Stimulated activated CD8-positive, alpha-beta memory T cell treated with anti-CD3 and anti-CD28 coated beads, Interleukin-2, amount 100 ng/mL, for 1 hour (primary cell): ENCODE measurements at places on chromosomes 1 and 21.

- no peak for DNase-seq
These were observed 610 bp downstream of the WDR26 start for GRCh38 chr1:224433701-224434672.

- no peak for DNase-seq
These were observed 27.1 kb downstream of the PKP1 start for GRCh38 chr1:201310251-201310985.

- no peak for DNase-seq
These were observed 17.7 kb downstream of the NENF start for GRCh38 chr1:212450331-212450881.

GRCh38 chr1:55792870-55793269 is 577.7 kb upstream of the USP24 start:
- no peak for DNase-seq

- no peak for DNase-seq
These were observed 2.7 kb upstream of the CCDC27 start for GRCh38 chr1:3749512-3749911.

DNA sequence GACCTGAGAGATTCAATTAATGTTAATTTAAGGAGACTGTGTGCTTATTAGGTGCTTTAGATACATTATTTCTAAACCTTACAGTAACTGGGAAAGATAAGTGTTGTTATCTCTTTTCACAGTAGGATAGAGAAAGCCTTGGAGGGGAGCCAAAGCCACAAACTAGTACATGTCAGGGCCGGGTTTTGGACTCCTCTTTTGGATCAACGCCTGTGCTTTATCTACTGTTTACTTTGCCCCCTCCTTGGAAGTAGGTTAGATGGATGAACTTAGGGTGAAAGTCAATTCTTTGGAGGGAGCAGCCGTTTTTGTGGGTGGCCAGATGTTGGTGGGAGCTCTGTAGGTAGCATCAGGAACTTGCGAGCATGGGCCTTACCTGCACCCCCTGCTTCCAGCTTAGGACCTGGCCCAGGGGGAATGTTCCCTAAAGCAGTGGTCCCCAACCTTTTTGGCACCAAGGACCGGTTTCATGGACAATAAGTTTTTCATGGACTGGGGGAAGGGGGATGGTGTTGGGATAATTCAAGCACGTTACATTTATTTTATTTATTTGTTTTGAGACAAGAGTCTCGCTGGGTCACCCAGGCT is 1.7 kb downstream of the HHAT start:
- DNase-seq: no peak

DNA sequence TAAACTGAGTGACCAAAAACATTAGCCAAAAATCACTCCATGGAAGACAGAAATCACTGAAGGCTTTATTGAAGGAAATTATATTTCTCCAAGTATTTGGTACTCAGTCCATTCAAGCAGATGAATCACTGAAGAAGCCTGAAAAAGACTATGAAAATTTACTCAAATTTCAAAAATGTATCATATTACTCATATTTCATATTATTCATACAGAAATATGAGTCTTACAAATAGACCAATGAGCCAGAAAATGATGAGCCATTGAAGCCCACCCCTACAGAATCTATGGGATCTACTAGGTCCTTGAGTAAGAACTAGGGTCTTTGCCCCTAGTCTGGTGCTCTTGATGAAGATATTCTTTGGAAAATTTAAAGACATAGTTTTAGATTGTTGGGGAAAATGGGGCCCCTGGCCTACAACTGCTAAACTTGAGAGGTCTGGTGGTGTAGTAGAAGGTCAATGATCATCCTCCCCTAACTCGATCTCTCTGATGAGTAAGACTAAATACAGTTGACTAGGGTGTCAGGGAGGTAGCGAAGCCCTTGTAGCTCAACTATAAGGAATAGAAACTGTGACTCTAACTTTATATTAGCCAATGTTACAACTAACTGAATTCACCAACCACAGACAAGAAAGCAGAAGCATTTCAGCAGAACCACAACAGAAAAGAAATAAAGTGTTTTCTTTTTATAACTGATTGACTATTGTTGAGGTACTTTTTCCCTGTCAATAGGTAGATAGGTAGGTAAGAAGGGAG is 81.0 kb downstream of the NOTCH2 start:
- no peak for DNase-seq

DNA sequence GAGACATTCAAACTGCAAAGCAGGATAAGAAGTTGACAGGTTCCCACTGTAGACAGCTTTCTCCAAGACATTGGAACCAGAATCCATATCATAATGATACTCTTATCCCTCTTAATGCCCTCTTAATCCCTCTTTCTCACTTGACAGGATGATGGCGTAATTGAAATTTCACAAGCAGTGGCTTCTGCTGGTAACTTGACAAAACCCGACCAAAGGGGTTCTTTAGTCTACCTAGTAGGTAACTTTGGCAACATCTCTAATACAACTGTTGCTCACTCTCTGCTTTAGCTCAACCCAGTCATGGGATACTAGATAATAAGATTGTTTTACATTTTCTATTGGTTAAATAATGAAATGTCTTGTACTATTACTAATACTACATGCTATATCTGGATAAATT is 34.7 kb downstream of the S100A10 start:
- no peak for DNase-seq

- DNase-seq: no peak
These were observed 165.2 kb downstream of the C1orf94 start for GRCh38 chr1:34341896-34342295.

- DNase-seq: no peak
These were observed 82.6 kb downstream of the OLFML2B start for GRCh38 chr1:161940866-161941591.

DNA sequence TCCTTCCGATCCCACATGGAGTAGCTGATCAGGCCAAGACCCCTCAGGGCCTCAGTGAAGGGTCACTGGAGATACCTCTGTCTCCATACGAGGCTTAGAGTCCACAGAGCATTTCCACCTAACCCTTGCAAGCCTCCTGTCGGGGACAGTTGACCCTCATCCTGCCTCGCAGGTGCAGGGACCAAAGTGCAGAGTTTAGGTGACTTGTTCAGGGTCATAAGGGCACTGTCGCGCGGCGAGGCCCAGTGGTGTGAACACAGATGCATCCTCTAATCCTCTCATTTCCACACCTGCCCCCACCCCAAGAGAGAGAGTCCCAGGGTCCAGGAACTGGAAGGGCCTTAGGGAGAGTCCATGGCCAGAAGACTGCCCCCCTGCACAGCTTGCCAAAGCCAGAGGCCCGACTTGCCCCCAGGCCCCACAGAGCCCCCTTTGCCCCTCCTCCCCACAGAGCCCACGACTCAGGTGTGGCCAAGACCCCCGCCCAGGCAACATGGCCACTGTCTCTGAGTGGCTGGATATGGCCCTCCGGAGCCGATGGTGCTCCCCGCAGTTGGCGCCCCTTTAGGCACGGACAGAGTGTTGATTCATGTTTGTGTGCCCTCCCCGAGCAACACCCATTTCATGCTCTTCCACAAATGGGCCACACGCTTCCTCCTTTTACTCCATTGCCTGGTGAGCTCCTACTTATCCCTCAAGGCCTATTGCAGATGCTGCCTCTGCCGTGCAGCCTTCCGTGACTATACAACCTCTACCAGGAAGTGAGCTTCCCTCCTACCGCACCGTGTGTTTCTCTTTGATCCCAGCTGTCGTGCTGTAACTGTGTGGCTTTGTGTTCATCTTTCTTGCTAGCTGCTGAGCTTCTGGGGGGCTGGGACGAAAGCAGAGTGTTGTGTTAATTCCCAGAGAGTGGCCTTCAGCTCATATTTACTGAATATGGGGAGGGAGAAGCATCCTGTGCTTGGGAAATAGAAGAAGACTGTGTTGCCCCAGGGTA is 1.7 kb downstream of the TRPM2 start:
- DNase-seq: no peak

- DNase-seq: no peak
These were observed 153.5 kb upstream of the SOD1 start for GRCh38 chr21:31505975-31506374.

GRCh38 chr21:27569091-27569490 is 602.2 kb upstream of the ADAMTS5 start:
- no peak for DNase-seq

DNA sequence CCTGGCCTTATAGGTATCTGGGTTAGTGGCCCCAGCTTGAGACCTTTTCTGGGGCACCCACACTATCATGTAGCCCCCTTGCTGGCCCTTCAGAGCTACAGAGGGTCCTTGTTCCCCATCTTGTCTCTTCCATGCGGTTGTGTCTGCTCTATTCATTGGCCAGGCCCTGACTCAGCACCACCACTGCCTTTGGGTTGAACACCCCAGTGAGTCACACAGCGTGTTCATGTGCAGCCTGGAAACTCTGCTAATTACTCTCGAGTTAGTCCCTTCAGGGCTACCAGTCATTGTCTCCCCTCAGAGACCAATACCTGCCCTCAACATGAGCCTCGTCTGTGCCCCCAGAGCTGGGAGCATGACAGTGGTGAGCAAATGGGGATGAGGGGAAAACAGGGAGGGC is 28.2 kb upstream of the IKBKE start:
- no peak for DNase-seq

- no peak for DNase-seq
These were observed 14.9 kb downstream of the TARDBP start for GRCh38 chr1:11027316-11027715.

GRCh38 chr1:74679811-74680210 is 6.2 kb upstream of the ERICH3 start:
- DNase-seq: no peak

DNA sequence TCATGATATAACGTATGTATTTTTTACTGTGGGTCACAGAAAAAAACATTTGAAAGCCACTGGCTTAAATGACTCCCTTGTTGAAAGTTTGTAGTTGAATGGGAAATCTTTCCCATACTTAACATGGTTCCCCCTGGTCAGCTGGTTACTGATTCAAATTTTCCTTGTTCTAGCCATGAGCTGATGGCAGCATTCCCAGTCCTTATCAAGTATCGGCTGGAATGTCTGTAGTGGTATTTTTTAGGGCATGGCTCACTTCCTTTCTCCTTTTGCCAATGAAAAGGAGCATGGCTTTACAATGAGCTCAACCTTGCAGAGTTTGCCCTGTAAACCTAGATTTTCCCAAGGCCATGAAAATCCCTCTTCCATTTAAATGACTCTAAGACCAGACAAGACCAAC is 55.7 kb downstream of the GIPC2 start:
- DNase-seq: no peak

GRCh38 chr1:164560556-164560955 is 1.6 kb downstream of the PBX1 start:
- DNase-seq: no peak

DNA sequence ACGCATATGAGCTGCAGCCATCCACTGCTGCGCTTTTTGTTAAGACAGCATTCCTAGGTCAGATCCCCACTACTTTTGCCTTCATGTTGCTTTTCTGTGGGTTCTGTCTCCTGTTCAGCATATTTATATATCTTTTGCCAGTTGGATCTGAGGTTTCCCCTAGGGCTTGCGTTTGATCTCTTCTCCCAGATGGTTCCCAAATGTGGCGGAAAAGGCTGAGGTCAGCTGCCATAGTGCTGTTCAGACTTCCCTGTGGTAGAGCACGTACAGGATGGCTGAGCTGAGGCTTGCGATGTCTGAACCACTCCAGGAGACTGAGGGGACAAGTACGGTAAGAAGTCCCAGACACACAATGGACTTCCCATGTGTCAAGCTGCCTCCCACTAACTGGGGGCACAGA is 39.8 kb downstream of the COL6A1 start:
- no peak for DNase-seq

DNA sequence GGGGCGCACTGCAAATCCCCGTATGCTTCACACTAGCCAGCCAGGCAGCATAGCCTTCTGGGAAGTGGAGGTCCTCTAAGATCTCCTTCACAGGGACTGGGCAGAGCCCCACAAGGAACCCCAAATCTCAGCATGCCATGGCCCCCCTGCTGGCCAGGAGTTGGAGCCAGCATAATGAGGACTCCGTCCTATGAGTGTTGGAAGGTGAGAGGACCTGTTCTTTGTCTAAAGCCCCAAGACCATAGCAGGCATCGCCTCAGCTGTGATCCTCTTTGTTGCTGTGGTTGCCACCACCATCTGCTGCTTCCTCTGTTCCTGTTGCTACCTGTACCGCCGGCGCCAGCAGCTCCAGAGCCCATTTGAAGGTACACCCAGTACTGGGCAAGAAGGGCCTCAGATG is 1.5 kb downstream of the SHISA4 start:
- DNase-seq: no peak

DNA sequence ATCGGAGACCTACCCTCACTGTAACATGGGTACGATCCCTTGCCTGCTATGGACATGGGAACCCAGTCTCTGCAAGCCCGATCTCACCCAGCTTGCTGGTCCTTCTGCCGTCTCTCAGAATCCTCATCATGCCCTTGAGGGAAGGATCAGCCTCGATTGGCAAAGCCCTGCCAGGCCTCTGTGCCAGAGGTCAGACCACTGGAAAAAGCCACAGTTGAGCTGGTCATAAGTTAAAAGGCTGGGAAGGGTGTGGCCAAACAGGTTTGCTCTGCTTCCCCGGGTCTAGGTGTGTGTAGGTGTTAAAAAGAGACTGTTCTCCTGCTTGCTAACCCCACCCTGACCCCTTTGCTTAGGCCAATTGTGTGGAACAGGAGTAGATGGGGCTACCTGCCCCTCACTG is 19.5 kb upstream of the PADI3 start:
- no peak for DNase-seq

- DNase-seq: no peak
These were observed 95.2 kb downstream of the RUNX1 start for GRCh38 chr21:34953950-34954349.

DNA sequence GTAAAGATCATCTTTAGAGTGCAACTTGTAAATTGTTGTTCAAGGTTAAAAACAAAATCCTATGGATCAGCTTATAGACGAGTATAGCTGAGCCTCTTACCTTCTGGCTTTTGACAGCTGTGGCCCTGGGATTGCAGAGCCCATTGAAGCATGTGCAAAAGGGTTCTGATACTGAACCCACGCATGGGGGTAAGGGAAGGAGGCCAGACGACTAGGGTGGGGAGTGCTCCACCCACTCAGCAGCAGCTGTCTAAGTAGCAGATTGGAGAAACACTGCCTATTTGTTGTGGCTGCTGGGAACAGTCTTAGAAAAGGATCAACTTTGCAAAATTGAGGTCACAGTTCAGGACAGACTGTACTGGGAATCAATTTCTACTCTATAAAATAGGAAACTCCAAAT is 16.1 kb downstream of the CD101 start:
- DNase-seq: no peak

DNA sequence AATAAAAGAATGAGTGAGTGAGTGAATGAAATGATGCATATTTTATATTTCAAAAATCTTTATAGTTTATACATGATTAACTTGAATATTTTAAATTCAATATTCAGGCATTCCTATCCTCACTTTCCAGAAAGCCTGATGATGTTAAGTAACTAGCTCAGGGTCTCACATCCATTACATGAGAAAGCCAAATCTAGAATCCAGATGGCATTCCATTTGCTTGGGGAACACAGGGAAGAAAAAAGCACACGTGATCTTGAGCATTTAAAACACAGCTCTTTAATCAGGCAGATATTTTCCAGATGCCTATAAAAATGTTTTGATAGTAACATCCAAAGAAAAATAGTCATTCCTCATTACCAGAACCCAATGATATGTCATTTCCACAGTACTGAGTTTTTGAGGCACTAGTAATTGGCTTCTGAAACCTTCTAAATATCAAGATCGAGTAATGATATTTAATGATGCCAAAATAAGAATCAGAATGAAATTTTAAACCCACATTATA is 291.9 kb downstream of the DSCAM start:
- no peak for DNase-seq
